ENCODE measurements at places on chromosomes 5 and 9.

- no peak for DNase-seq
These were observed 42.5 kb upstream of the MELK start for GRCh38 chr9:36530224-36530623.

- DNase-seq = no peak
These were observed 526.3 kb upstream of the DAB2 start for GRCh38 chr5:39951070-39951469.

- DNase-seq = no peak
These were observed 111.1 kb upstream of the RASA1 start for GRCh38 chr5:87156631-87157030.

- DNase-seq = no peak
These were observed 2.8 kb upstream of the NKX2-5 start for GRCh38 chr5:173237875-173238220.

DNA sequence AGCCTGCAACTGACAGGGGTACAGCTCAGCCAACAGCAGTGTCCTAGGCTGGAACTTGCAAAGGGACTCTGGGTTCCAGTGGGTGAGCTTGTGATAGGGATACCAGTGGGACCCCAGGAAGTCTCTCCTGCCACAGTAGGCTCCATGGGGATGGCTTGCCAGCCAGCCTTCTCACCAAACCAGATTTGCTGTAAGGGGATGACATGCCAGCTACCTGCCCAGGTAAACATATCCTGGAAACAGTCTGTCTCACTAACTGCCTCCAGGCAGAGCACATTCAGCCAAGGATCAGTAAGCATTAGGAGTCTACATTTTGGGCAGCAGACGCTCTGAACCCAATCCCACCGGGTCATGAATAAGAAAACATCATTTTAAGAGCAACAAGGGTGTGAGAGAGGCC lies 49.9 kb downstream of the SIL1 start:
- no peak for DNase-seq

DNA sequence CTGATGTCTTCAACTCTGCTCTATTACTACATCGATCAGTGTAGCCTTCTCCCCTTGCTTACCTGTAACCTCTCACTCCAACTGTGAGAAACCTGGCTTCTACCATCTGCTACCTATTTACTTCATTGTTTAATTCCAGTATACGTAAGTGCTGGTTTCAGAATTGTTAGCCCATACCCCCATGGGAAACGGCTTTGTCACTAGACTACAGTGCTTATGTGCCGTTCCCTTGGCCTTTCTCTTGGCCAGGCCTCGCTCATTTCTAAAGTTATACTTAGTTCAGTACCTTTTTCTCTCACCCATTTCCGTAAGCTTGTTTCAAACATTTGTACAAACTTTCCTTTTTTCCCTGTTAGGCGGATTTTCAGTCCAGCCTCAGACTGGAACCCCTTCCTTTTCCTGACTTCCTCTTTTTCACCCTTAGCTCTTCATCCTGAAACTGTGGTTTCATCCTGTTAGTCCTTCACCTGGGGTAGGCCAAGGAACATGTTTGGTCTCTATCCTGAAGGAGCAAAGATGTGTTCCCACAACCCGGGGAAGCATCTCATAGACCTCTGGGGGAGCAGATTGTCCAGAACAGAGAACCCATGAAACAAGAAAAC lies 21.7 kb downstream of the ALG2 start:
- DNase-seq = no peak

DNA sequence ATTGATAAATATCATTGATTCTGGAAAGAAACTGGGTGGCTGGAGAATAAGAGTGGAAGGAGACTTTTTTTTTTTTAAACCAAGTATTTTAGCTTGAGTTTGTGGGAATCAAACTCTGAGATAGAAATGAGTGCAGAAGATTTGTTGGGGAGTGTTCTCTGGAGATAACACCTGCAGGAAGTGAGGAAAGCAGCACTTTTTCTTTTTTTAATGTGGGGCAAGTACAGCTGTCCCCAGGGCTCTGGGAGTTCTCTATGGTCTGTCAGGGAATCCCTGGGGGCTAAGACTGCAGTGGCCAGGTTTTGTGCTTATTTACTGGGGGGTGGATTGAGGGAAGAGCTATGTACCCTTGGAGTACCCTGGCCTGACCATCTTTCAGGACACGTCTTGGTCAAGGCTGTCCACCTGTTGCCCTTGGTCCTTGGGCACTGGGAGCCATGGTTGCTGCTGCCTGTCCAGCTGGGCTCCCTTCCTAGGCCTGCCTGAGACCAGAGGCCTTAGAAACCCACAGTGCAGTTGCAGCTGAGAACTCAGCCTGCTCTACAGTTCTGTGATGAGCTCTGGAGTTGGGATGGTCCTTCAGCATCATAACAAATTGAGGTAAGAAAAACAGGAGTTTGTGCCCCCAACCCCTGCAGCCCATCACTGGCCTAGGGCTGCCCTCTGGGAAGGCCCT lies 85.8 kb downstream of the PHAX start:
- DNase-seq = no peak

GRCh38 chr5:160507221-160507721 lies 85.6 kb downstream of the PTTG1 start:
- peak; percentile 76 for DNase-seq

GRCh38 chr9:110451726-110452125 lies 114.1 kb upstream of the TXNDC8 start:
- no peak for DNase-seq

- DNase-seq = no peak
These were observed 120.8 kb downstream of the EMB start for GRCh38 chr5:50320131-50320749.

GRCh38 chr9:133059623-133060022 lies 2.2 kb upstream of the CEL start:
- DNase-seq = no peak

DNA sequence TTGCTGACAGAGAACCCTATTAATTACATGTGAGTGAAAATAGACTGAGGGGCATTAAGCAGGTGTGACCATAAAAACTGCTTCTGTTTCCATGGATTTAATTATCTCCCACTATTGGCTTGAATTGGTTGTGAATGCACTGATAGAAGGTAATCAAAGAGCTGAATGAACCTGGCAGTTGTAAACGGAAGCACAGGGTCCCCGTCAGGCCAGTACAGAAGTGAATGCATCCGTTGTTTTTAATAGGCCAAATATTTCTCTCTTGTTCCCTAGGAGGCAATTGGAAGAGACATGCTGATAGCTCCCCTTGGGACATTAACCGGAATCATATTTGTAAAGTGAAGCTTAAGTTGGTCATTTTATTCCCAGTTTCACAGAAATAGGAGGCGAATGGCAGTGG lies 147.0 kb downstream of the CAVIN4 start:
- DNase-seq = no peak

GRCh38 chr5:37005252-37005651 lies 128.7 kb downstream of the NIPBL start:
- DNase-seq = peak; percentile 15

DNA sequence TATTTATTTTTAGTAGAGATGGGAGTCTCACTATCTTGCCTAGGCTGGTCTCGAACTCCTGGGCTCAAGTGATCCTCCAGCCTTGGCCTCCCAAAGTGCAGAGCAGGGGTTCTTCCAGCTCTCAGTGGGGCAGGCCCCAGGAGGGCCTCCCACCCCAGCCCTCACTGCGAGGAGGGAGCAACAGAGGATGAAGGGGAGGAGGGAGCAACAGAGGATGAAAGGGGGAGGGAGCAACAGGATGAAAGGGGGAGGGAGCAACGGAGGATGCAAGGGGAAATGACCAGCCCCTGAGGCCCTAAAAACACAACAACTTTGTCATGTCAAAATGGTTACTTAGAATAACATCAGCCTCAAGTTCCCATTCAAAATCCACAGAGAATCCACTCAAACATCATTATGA lies 10.0 kb downstream of the TRIM14 start:
- no peak for DNase-seq

- DNase-seq = no peak
These were observed 75.7 kb downstream of the FBN2 start for GRCh38 chr5:128462330-128462729.

- DNase-seq = no peak
These were observed 62.1 kb downstream of the SLC44A1 start for GRCh38 chr9:105306351-105307140.

- DNase-seq = peak; percentile 93
These were observed 70.8 kb upstream of the STARD4 start for GRCh38 chr5:111582993-111583601.

DNA sequence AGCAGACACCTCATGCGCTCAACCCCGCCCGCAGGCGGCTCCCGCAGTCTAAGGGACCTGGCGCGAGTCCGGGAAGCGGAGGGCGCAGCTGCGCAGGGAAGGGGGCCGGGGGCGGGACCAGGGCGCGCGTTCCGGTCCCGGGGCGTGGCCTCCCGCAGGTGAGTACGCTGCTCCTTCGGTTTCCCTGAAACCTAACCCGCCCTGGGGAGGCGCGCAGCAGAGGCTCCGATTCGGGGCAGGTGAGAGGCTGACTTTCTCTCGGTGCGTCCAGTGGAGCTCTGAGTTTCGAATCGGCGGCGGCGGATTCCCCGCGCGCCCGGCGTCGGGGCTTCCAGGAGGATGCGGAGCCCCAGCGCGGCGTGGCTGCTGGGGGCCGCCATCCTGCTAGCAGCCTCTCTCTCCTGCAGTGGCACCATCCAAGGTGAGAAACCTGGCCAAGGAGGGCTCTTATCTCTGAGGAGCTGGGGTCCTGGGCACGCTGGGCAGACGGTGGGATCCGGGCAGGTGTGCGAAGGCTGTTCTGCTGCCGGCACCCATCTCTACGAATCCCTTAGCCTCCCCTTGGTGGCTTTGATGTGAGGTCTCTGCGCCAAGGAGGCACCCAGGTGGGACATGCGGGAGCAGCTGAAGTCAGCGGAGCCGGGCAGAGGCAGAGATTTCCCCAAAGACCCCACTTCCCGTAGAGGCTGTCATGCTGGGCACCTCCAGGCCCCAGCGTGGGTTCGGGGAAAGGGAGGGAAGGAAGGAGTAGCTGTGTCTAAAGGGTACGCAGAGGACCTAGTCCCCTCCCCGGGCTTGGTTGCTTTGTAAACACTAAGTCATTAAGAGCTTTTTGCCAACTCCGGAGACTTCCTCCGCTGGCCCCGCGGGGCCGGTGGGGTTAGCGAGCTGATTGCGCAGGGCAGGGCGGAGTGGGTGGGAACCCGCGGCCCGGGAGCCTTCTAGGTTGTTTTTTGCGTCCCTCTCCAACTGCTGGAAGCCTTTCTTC lies at the start of gene F2RL1:
F2RL1 (plus strand) TSS at position 187 of the 988 bp plus-strand sequence; CDS start at position 340, 153 bp downstream.
- DNase-seq = peak; percentile 89

DNA sequence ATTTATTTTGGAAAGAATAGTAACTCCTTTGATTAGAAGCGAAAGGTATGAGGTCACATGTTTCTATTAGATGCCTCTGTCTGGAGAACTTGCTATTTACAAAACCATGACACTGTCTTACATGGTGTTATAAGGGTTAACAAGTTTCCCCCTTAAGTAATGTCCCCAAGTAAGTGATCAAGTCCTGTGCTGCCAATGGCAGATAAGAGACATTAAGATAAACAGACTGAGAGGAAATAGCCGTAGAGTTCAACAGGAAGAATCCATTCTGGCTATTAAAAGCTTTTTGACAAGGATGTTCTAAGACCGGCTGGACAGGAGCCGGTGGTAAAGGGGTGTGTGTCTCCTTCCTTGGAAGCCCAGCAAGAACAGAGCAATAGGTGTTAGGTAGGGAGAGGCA lies 257.5 kb downstream of the GADD45G start:
- DNase-seq = no peak

DNA sequence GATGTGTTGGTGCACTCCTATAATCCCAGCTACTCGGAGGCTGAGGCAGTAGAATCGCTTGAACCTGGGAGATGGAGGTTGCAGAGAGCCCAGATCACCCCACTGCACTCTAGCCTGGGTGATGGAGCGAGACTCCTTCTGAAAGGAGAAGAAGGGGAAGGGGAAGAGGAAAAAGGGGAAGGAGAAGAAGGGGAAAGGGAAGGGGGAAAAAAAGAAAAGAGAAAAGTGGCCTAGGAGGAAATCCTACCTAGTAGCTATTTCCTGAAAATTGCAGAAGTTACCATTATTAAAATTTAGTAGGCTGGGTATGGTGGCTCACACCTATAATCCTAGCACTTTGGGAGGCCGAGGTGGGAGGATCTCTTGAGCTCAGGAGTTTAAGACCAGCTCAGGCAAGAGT lies 67.4 kb downstream of the ARRDC3 start:
- DNase-seq = no peak

DNA sequence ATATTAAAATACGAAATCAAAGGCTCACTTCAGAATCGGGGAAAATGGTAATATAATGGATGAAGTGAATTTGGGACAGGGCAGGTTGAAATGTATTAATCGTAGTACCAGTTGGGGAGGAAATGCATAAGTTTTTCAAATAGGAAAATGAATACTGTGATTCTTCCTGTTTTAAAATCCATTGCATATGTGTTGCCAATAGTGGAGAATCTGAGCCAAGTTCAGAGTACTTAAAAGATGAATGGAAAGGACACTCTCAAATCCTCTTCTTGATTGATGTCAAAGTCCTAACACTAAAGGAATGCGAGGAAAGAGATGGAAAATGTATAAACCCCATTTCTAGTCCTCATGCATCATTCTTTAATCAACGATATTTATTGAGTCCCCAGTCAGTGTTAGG lies 160.9 kb upstream of the CCNG1 start:
- no peak for DNase-seq

- no peak for DNase-seq
These were observed 87.1 kb downstream of the SLC38A9 start for GRCh38 chr5:55624841-55625588.

- DNase-seq = no peak
These were observed 19.2 kb downstream of the TIGD6 start for GRCh38 chr5:149981206-149981605.

DNA sequence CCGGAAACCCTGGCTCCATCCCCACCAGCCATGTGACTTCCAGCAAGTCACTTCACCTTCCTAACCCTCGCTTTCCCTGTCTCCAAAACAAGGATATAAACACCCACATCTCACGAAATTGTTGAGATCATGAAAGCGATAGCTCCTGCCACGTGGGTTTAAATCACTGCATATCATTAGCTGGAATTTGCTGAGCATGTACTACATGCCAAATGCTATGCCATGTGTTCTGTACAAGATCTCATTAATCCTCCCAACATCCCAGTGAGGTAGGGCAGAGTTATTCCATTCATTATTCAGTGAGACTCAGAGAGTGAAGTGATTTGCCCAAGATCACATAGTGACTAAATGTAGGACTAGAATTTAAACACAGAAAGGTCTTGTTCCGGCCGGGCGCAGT lies 29.2 kb upstream of the HRH2 start:
- DNase-seq = no peak

DNA sequence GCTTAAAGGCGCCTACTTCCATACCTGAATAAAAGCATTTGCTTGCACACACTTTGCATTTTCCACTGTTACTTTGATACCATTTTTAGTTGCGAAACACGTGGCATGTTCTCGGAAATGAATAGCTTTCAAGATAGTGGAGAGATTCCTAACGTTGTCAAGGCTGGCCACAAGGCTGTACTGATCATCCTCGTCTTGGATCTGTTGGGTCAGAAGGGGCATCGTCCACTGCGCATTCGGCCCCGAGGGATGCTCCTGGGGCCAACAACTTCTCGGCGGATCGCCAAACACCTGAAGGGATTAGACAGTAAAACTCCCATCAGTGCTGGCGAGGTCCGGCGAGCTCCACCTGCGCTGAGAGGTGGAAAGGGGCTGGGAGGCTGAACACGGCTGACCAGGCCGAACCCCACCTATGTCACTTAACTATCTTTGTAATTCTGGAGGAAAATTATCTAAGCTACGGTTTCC lies 599 bp downstream of the RAD1 start:
- peak; percentile 58 for DNase-seq

All from choroid plexus epithelial cell (primary cell).